Psoas muscle (tissue), 8 donors: ENCODE measurements at places on chromosomes 2 and 18. TPM values are rescaled to one million over a fixed set of nuclear protein-coding genes. Genes with fewer than 3 reads are reported as not detected.

GRCh38 chr18:41024792-41025191, 930.2 kb upstream of the PIK3C3 start:
- no peak overlapping the region for H3K27ac ChIP-seq
- no peaks in the 10 kb centered on the region for H3K4me1 ChIP-seq
- no peak for DNase-seq
- H3K36me3 ChIP-seq, result no peaks in the 10 kb centered on the region
- no peaks in the 10 kb centered on the region for H3K27me3 ChIP-seq

DNA sequence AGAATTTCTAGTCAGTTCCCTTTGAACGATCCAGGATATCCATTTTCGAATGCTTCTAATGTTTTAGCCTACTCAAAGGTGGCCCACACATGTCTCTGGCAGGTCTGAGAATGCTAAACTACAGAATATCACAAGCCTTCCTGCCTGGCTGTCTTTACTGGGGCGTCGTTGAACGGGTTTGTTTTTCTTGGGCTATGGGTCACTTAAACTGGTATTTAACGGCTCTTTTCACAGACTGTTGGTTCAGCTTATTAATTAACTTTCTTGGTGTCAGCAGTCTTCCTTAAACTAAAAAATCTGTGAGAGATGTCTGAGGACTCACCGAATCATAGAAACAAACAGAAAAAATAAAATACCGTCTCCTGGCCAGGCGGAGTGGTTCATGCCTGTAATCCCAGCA, 563.2 kb upstream of the NRP2 start:
- no peaks in the 10 kb centered on the region for H3K36me3 ChIP-seq
- H3K4me1 ChIP-seq, result no peaks in the 10 kb centered on the region
- H3K27me3 ChIP-seq, result no peaks in the 10 kb centered on the region
- H3K27ac ChIP-seq, result no peak overlapping the region
- H3K4me3 ChIP-seq, result no peak overlapping the region
- no peak for DNase-seq

DNA sequence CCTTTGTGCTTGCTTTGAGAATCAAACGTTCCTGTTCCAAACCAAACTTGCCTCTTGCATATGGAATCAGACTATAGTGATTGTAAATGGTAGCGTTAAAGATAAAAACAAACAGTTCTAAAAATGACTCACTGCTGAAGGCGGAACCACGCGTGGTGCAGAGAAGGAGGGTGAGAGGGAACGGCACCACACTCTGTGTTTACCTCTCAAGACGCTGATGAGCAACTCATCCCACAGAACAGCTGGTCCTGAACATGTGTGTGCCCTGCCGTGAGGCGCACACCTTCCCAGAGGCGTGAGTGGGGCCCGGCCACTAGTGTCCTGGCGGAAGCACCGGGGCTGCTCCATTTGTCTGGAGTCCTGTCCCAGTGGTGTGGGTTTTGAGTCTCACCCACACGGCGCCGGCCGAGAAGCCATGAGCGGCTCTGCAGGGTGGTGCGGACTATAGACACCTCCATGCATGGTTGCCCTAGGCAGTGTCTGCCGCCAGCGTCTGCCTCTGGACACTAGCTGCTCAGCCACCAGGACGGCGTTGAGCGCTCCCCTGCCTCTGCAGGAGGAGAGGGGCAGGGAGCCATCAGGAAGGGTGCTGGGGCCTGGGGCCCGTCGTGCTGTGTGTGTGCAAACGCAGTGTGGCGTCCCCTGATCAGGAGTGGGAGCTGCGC, 52.1 kb downstream of the NFATC1 start:
- peaks cover 16% of the 10 kb centered on the region for H3K4me1 ChIP-seq
- no peak overlapping the region for H3K4me3 ChIP-seq
- H3K27me3 ChIP-seq, result no peaks in the 10 kb centered on the region
- peaks cover 39% of the 10 kb centered on the region for H3K36me3 ChIP-seq
- H3K27ac ChIP-seq, result no peak overlapping the region
- no peak for DNase-seq

GRCh38 chr2:10533811-10534321, 85.7 kb upstream of the ODC1 start:
- no peak overlapping the region for H3K27ac ChIP-seq
- H3K27me3 ChIP-seq, result no peaks in the 10 kb centered on the region
- H3K36me3 ChIP-seq, result no peaks in the 10 kb centered on the region
- no peaks in the 10 kb centered on the region for H3K4me1 ChIP-seq

DNA sequence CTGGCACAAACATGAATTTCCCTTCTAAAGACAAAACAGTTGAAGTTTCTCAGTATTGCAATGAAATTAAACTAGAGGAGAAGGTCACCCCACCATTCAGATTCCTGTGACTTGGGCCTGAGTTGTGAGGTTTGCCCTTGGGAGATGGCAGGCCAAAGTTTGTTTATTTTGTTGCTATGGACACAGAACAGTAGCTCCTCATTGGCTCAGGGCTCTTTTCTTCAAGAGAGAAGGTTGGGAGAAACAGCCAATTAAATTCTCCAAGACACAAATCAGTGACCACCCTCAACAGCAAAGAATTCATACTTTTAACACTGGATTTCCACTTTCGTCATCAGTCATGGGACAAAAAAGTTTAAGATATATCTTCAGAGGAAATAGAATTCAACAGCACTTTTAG, at the start of gene FLACC1:
Gene FLACC1 (minus strand): TSS at position 125 of the 400 bp plus-strand sequence. CDS start 5,941 bp downstream, outside the sequence.
- H3K27me3 ChIP-seq, result no peaks in the 10 kb centered on the region
- no peaks in the 10 kb centered on the region for H3K4me1 ChIP-seq
- no peak for DNase-seq
- no peak within 1 kb of the TSS for H3K4me3 ChIP-seq

FHOD3 gene
- total RNA-seq, result 98.2 TPM

DNA sequence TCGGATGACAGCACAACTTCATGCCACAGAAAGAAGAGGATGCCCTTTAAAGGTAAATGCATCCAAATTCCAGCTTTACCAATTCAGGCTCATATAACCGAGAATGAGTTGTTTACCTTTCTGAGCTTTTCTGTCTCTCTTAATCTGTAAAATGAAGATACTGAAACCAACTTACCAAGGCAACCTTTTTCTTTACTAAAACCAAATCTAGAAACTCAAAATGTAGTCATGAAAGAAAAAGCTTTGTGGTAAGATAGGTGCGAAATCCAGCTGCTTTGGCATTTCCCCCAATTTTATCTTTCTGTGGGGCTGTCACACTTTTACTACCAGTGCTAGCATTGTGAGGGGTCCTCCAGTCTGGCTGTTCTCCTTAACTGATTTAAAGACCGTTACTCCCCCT, 240.4 kb downstream of the IKZF2 start:
- no peak overlapping the region for H3K4me3 ChIP-seq
- H3K4me1 ChIP-seq, result no peaks in the 10 kb centered on the region
- no peaks in the 10 kb centered on the region for H3K27me3 ChIP-seq
- DNase-seq, result no peak
- H3K27ac ChIP-seq, result no peak overlapping the region

GRCh38 chr2:42074661-42075060, 26.8 kb downstream of the PKDCC start:
- no peaks in the 10 kb centered on the region for H3K36me3 ChIP-seq
- no peak overlapping the region for H3K4me3 ChIP-seq
- peaks cover 32% of the 10 kb centered on the region for H3K4me1 ChIP-seq
- no peak overlapping the region for H3K27ac ChIP-seq
